ENCODE measurements at places on chromosomes 7 and 10. TPM values are rescaled to one million over a fixed set of nuclear protein-coding genes. Genes with fewer than 3 reads are reported as not detected.
A peak's percentile ranks its signal among the peaks of the same experiment; 100 is the strongest.

DNA sequence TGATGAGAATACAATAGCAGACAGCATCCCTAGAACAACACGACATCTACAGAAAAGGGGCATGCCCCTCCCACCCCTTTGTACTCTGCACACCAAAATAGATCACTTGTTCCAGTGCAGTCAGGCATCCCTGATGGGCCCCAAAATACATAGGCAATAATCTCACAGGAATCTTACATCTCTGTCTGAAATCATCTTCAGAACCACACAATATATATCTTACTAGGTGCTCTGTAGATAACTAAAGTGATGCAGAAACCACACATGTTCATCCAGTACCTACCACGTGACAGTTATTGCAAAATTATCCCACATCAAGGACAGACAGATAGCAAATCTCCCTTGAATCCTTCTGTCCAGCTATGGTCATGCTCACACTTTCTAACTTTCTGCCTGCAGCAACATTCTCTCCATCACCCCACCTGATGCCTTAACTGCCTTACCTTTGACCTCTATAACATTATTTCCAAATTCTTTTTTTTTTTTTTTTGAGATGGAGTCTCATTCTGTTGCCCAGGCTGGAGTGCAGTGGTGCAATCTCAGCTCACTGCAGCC lies 30.7 kb downstream of the ST8SIA6 start:
- H3K36me3 ChIP-seq: no peaks in the 10 kb centered on the region
- peaks cover 59% of the 10 kb centered on the region for H3K4me1 ChIP-seq
- H3K4me3 ChIP-seq: no peak overlapping the region

The RHOBTB1 gene
- total RNA-seq: 0.04 TPM

- no peak overlapping the region for H3K27ac ChIP-seq
- no peak for DNase-seq
- H3K36me3 ChIP-seq: no peaks in the 10 kb centered on the region
These were observed 55.4 kb downstream of the MICALL2 start for GRCh38 chr7:1403638-1404459.

The GAD2 gene
- total RNA-seq: not detected

DNA sequence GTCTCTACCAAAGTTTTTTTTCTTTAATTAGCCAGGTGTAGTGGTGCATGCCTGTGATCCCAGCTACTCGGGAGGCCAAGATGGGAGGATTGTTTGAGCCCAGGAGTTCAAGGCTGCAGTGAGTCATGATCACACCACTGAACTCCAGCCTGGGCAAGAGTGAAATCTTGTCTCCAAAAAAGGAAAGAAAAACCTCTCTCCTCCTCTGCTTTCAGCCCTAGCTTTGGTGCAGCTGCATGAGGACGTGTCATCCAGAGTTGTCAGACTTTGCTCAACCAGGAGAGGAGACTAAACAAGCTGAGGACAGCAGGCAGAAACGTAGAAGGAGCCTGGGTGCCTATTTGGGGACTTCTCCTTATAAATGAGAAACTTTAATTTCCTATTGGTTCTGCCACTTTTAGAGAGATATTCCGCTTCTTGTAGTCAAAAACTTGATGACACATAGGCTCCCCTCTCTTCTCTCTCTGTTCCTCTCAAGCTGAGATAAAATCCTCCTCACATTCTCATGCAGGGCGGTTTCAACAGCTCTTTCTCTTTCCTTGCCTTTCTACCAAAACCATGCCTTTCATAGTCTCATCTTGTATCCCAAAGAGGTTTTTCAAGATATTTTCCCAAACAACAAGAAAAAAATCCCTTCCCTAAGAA lies 205.4 kb downstream of the ARHGAP12 start:
- H3K27me3 ChIP-seq: peaks cover 7% of the 10 kb centered on the region
- DNase-seq: no peak
- peaks cover 13% of the 10 kb centered on the region for H3K4me1 ChIP-seq
- no peak overlapping the region for H3K4me3 ChIP-seq
- H3K27ac ChIP-seq: peak overlapping the region; percentile 62
